Stomach (tissue), 19 donors: ENCODE measurements at places on chromosomes 3 and 15.

- H3K27ac ChIP-seq = peak overlapping the region; percentile 95
- peaks cover 21% of the 10 kb centered on the region for H3K4me1 ChIP-seq
- peak overlapping the region; percentile 76 for H3K4me3 ChIP-seq
- H3K36me3 ChIP-seq = no peaks in the 10 kb centered on the region
- peak; percentile 78 for DNase-seq
These were observed 888 bp downstream of the TMOD3 start for GRCh38 chr15:51830276-51830806.

DNA sequence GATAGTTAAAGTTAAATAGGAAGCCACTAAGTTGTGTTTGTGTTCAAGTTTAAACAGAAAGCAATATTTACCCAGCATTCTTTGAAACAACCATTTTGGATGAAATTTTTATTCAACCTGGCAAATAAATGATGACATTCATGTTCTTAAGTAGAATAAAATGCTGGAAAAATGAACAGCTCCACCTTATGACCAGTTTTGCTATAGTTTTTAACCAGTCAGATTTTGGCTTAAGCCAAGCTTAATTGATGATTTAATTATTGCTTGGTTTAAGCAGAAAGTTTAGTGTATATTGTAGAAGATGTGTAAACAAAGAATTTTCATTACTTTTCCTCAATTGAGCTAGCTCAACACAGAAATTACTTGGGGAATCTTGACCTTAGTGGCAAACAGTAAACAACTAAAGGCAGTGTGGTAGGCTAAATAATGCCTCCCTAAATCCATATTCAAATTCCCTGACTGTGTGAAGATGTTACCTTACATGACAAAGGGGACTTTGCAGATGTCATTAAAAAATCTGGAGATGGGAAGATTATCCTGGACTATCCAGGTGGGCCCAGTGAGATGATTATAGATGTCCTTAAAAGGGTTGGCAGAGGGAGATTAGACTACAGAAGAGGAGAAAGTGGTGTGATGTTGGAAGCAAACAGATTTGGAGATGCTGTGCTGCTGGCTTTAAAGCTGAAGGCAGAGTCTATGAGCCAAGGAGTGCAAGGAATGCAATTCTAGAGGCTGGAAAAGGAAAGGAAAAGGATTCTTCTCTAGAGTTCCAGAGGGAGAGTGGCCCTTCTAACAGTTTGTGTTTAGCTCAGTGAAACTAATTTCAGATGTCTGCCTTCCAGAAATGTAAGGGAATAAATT is 448.6 kb upstream of the GOLIM4 start:
- H3K36me3 ChIP-seq = no peaks in the 10 kb centered on the region
- no peak for DNase-seq
- no peaks in the 10 kb centered on the region for H3K27me3 ChIP-seq

- no peaks in the 10 kb centered on the region for H3K4me1 ChIP-seq
- no peaks in the 10 kb centered on the region for H3K36me3 ChIP-seq
- H3K4me3 ChIP-seq = no peak overlapping the region
- DNase-seq = peak; percentile 3
These were observed 164.5 kb downstream of the WNT7A start for GRCh38 chr3:13715167-13715954.

GRCh38 chr3:156513619-156514018 is 41.3 kb downstream of the SSR3 start:
- H3K36me3 ChIP-seq = no peaks in the 10 kb centered on the region
- DNase-seq = no peak
- H3K27me3 ChIP-seq = no peaks in the 10 kb centered on the region
- H3K4me1 ChIP-seq = no peaks in the 10 kb centered on the region
- H3K4me3 ChIP-seq = no peak overlapping the region

DNA sequence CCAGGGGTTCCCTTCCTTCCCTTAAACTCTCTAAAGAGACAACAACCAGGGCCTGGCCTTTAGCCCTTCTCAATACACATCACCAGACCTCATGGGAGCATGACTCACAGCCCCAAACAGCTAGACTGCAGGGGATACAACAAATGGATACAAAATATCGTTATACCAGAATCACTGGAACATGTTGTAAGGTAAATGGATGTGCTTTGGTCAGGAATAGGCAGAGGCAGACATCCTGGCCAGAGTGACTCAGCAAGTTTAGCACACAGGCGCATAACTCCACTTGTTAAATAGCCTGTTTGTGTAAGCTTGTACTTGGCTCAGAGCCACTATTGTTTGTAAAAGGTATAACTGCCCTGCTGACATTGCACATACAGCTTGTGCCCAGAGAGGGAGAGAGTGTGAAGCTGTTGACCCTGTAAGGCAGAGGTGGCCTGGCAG is 18.3 kb downstream of the TMED3 start:
- H3K4me3 ChIP-seq = no peak overlapping the region
- no peaks in the 10 kb centered on the region for H3K4me1 ChIP-seq
- no peak for DNase-seq

DNA sequence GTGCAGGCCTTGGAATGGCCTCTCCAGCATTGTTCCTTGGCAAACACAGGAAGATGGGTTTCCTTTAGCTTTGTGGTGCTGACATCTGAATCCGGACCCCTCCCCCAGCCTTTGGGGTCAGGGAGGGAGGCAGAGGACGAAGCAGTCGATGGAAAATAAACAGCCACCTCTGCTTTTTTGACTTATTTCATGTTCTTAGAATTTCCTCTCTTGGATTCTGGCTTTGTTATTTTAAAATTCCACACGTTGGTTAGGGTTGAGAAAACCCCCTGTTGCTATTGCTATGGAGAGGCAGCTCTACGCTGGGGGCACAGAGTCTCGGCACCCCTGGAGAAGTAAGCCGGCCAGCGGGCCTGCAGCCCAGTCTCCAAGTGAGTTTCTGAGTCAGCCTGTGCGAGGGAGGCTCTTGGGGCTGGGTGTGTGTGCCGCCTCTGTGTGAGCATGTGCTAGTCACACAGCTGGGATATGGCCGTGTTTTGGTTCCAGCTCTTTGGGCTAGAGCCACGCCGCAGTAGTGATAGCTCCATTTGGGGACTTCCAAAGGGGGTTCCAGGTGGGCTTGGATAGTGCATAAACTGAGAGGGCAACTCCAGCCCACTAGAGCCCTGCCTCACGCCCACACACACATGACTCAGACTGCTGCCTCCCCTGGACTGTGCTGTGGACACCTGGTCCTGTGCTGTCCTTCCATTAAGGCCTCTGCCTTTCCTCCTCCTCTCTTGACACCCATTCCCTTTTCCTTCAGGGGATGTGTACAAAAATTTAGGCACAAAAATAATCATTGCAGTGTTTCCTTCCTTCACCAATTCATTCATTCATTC is 58.8 kb downstream of the AMOTL2 start:
- peaks cover 36% of the 10 kb centered on the region for H3K4me1 ChIP-seq
- no peak for DNase-seq
- H3K27me3 ChIP-seq = peaks cover 5% of the 10 kb centered on the region
- no peak overlapping the region for H3K4me3 ChIP-seq

- no peak overlapping the region for H3K4me3 ChIP-seq
- no peaks in the 10 kb centered on the region for H3K4me1 ChIP-seq
- no peak overlapping the region for H3K27ac ChIP-seq
These were observed 177.3 kb downstream of the GAP43 start for GRCh38 chr3:115800489-115801075.

- no peaks in the 10 kb centered on the region for H3K36me3 ChIP-seq
- H3K4me1 ChIP-seq = peaks cover 65% of the 10 kb centered on the region
- DNase-seq = no peak
- no peaks in the 10 kb centered on the region for H3K27me3 ChIP-seq
These were observed 997 bp downstream of the FYCO1 start for GRCh38 chr3:45994419-45995235.

DNA sequence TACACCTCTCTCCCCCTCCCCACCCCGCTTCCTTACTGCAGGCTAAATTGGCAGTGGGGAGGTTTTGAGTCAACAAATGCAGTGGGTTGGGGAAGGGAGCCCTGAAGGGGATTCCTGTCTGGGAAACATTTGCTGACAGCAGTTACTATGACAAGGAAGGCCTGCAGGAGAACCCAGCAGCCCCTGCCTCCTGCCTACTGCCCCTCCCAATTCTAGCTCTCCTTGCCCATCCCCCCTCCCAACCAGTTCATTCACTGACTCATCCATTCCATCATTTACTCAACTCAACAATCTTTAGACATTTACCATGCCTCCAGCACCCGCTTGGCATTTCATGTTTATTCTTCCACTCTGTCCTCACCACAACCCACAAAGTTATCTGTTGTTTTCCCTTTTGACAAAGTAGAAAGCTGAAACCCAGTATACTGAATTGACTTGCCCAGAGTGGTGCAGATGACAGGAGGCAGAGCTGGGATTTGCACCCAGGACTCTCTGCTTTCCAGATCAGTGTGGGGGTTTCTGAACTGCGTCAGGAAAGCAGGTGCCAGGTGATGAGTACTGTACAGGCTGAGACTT is 75.0 kb downstream of the MAGEF1 start:
- DNase-seq = peak; percentile 77
- H3K27ac ChIP-seq = no peak overlapping the region
- H3K27me3 ChIP-seq = no peaks in the 10 kb centered on the region
- no peaks in the 10 kb centered on the region for H3K36me3 ChIP-seq
- no peak overlapping the region for H3K4me3 ChIP-seq

DNA sequence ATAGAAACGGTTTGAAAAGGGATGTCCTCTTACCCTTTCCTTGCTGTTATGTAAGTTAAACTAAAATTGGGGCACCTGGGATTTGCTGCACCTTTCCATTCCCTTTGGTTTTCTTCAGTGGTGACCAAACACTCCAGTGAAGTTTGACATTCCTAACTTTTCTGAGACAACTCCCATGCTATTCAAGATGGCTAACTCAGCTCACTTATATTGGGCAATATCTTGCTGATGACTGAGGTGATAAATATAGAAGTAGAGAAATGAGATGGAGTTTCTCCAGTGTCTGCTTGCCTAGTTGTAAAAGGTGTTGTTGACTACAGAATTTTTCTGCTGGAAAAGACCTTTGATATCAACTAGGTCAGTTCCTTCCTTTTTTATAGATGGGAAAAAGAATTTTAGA is 291.8 kb downstream of the GAP43 start:
- H3K27me3 ChIP-seq = no peaks in the 10 kb centered on the region
- no peaks in the 10 kb centered on the region for H3K36me3 ChIP-seq
- no peak for DNase-seq
- H3K4me3 ChIP-seq = no peak overlapping the region
- H3K4me1 ChIP-seq = no peaks in the 10 kb centered on the region

GRCh38 chr3:112230033-112230432 is 64.0 kb downstream of the SLC9C1 start:
- H3K36me3 ChIP-seq = no peaks in the 10 kb centered on the region
- no peak overlapping the region for H3K27ac ChIP-seq
- no peaks in the 10 kb centered on the region for H3K4me1 ChIP-seq
- H3K4me3 ChIP-seq = no peak overlapping the region
- no peak for DNase-seq

GRCh38 chr3:10162185-10162584 is 2.5 kb upstream of the IRAK2 start:
- no peak overlapping the region for H3K4me3 ChIP-seq
- H3K4me1 ChIP-seq = peaks cover 27% of the 10 kb centered on the region
- no peak for DNase-seq
- H3K36me3 ChIP-seq = no peaks in the 10 kb centered on the region
- no peaks in the 10 kb centered on the region for H3K27me3 ChIP-seq

DNA sequence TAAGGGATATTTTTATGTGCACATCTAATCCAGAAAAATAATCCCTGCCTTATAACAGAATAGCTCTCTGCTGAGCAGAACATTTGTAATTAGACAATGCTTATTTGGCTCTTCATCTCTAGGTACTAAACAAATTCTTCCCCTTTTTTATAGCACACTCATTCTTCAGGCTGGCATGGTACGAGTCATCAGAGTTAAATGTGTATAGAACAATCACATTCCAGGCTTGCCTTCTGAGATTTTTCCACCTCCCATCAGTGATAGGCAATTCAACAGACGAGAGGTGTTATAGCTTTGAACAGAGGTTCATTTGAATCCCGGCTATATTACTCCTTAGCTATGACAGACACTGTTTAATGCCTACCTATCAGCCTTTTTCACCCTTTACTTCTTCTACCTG is 21.4 kb upstream of the SPPL2A start:
- H3K27ac ChIP-seq = no peak overlapping the region
- no peak overlapping the region for H3K4me3 ChIP-seq
- no peaks in the 10 kb centered on the region for H3K36me3 ChIP-seq
- no peak for DNase-seq
- H3K27me3 ChIP-seq = no peaks in the 10 kb centered on the region
- no peaks in the 10 kb centered on the region for H3K4me1 ChIP-seq

DNA sequence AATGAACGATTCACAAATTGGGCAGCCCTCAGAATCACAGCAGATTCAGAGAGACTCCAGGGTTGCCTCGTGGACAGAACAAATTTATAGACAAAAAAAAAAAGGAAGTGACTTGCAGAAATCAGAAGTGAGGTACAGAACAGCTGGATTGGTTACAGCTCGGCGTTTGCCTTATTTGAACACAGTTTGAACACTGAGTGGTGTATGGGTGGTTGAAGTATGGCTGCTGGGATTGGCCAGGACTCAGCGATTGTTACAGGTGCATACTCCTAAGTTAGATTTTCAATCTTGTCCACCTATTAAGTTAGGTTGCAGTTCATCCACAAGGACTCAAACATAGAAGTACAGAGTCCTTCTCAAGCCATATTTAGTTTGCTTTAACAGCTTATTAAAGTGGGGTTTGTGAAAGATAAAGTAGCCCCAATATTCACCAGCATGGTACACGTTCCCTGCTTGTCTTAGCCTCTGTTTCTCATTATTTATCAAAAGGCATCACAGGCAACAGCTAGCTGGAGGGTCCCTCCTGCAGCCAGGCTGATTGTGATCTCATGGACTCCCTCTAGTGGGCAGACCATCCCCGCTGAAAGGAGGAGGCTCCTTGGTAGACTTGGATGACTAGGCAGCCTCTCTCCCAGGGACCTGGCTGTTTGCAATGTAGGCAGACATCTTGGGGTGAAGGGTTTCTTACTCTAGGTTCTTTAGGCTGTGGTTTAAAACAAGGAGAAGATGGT is 17.6 kb upstream of the ALDH1L1 start:
- no peak overlapping the region for H3K27ac ChIP-seq
- no peaks in the 10 kb centered on the region for H3K4me1 ChIP-seq
- H3K27me3 ChIP-seq = no peaks in the 10 kb centered on the region
- no peak overlapping the region for H3K4me3 ChIP-seq
- DNase-seq = peak; percentile 69

GRCh38 chr3:171760477-171760876 is 49.8 kb downstream of the PLD1 start:
- no peak for DNase-seq
- peaks cover 17% of the 10 kb centered on the region for H3K4me1 ChIP-seq
- H3K27ac ChIP-seq = no peak overlapping the region
- no peak overlapping the region for H3K4me3 ChIP-seq

GRCh38 chr3:70963431-70964275 is 619.9 kb downstream of the FOXP1 start:
- no peaks in the 10 kb centered on the region for H3K4me1 ChIP-seq
- no peak for DNase-seq
- H3K27me3 ChIP-seq = no peaks in the 10 kb centered on the region
- no peak overlapping the region for H3K27ac ChIP-seq
- peaks cover 93% of the 10 kb centered on the region for H3K36me3 ChIP-seq
- H3K4me3 ChIP-seq = no peak overlapping the region

- peaks cover 23% of the 10 kb centered on the region for H3K4me1 ChIP-seq
- H3K36me3 ChIP-seq = peaks cover 45% of the 10 kb centered on the region
- H3K4me3 ChIP-seq = no peak overlapping the region
- no peak overlapping the region for H3K27ac ChIP-seq
- no peak for DNase-seq
These were observed 301.4 kb upstream of the TPM1 start for GRCh38 chr15:62741106-62741505.

GRCh38 chr15:82890995-82891390 is 61.5 kb downstream of the HOMER2 start:
- H3K4me1 ChIP-seq = no peaks in the 10 kb centered on the region
- peak; percentile 39 for DNase-seq
- H3K4me3 ChIP-seq = no peak overlapping the region
- peaks cover 7% of the 10 kb centered on the region for H3K36me3 ChIP-seq
- peak overlapping the region; percentile 10 for H3K27ac ChIP-seq
- H3K27me3 ChIP-seq = no peaks in the 10 kb centered on the region
